Nephron progenitor cell (in vitro differentiated cells): ENCODE measurements at places on chromosomes 5 and 9.

GRCh38 chr9:133592731-133593409, 16.3 kb downstream of the FAM163B start:
- no peak for DNase-seq

DNA sequence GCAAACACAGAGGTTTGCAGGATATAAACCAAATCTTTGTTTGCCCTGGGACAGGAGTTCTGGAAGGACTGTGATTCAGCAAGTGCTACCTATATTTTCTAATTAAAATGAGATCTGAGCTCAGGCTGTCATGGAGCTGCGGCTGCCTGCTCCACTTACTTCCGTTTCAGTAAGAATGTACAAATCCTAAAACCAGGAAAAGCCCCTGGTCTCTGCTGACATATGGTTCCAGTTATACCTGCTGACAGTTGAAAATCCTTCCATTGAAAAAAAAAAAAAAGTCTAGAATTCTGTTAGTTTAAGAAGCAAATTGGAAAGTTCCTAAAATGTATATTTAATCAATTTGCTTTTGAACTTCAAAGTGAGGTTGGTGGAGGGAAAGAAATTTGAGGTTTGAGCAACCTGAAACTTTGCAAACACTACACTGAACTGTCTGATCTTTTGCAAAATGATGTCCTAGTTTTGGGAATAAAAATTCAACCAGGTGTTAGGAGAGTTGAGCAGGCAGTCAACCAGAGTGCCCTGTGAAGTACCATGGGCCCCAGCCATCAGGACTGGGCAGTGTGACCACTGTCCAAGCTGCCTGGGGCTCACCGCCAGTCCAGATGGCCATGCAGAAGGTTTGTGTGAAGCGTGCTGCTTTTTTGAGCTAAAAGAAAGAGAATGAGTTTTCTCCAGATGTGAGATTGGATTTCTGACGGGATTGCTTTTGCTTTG, 50.6 kb downstream of the SHB start:
- DNase-seq, result no peak

GRCh38 chr5:138698713-138699112, 54.5 kb upstream of the CTNNA1 start:
- DNase-seq, result no peak

DNA sequence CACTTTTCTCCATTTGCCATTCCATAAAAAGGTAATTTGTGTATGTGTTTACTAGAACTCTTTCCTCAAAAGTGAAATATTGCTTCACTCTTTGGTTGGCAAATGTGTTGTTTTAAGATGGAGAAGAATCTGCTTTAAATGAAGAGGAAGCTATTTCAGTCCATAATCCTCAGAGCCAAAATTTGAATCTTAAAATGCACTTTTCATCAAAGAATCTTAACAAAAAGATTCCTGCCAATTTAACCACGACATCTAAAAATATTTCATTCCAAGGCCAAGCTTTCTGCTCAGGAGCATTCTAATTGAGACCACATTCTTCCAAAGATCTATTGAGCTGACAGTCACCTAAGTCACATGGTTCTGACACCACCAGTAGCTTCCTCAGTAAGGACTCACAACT, 7.5 kb downstream of the GABRB2 start:
- DNase-seq, result no peak

GRCh38 chr9:135567311-135567710, 5.8 kb downstream of the PAEP start:
- DNase-seq, result no peak

DNA sequence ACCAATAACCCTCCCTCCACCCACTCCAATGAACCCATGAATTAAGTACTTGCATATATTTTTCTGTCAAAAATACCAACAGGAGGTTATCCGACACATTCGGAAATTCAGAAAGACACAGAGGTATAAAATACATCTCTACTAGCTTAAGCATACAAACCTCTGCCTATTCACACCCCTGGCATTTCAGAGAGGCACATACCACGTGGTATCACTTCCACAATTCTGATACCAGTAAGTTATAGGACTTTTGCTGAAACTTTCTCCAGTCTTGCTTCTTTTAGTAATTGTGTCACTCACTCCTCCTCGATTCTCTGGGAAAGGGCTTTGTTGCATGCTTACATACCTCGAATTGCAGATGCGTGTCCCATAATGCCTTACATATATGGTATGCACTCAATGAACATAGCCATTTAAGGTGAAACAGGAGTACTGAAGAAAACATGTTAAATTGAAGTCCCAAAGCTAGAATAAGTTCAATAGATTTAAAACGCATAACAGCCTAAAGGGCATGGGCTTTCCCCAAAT, 58.1 kb downstream of the TLE1 start:
- no peak for DNase-seq

DNA sequence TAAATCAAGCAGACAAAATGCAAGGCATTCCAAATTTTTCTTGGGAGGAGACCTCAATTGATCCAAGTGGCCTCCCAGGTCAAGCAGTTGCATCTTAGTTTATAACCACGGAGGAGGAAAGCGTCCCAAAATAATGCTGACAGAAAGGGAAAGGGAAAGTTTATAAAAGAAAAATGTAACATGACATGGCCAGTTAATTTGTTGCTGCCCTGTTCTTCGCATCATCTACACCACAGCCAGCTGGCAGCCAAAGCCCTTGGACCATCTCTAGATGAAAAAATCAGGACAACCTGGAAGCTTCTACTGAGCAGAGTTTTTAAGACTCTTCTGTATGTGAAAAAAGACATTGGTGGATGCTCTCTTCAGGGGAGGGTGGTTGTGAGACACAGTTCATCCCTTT, 128.8 kb upstream of the FBXL7 start:
- DNase-seq, result no peak

- DNase-seq, result peak; percentile 45
Observed at GRCh38 chr5:157574456-157575380, 857 bp downstream of the ADAM19 start.

DNA sequence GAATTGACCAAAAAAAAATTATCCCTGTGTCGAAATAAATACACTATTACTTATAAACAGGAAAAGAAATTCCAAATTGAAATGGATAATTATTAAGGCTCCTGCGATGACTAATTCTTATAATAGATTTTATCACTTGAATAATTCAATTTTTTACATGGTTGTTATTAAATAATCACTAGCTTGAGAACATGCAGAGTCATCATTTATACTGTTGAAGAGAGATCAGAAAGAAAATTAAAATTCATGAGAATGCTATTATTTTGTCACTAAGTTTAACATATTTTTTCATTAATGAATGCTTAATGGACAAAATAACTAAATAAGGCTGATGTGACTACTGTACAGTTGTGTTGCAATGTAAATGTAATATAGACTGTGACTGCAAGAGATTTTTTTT, 1011.3 kb upstream of the C9orf72 start:
- DNase-seq, result no peak

GRCh38 chr9:71326360-71326759, 204.9 kb upstream of the TRPM3 start:
- DNase-seq, result no peak

GRCh38 chr5:10457682-10458574, 16.2 kb downstream of the ROPN1L start:
- peak; percentile 27 for DNase-seq
